Panc1 (cell line): ENCODE measurements at places on chromosomes 1 and 21.
A peak's percentile ranks its signal among the peaks of the same experiment; 100 is the strongest.

GRCh38 chr1:67710417-67710816, 25.4 kb downstream of the GADD45A start:
- DNase-seq = no peak

DNA sequence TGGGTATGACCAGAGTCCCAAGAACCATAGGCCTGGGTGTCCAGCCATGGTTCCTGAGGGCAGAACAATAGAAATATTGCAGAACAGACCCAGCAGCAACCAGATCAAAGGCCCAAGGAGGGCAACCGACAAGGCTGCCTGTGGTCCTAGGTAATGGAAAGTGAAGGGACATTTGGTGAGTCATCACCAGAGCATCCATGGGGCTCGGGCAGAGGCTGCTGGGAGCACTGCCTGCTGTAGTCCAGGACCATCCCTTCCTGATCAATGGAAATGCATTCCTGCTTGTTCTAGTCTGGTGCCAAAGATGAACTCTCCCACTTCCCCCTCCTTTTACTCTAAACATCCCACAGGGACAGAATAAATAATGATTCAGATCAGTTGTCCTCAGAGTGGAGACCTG, 172.8 kb upstream of the CACNA1E start:
- no peak for DNase-seq

GRCh38 chr1:244256086-244256676, 195.5 kb downstream of the ADSS2 start:
- DNase-seq = no peak

- DNase-seq = no peak
These were observed 643.5 kb downstream of the AJAP1 start for GRCh38 chr1:5297886-5298239.

- DNase-seq = no peak
These were observed 24.7 kb upstream of the CNN3 start for GRCh38 chr1:94951509-94952208.

- no peak for DNase-seq
These were observed 1.0 kb downstream of the C1orf198 start for GRCh38 chr1:230867101-230867902.

GRCh38 chr1:29633771-29634170, 397.4 kb downstream of the PTPRU start:
- DNase-seq = no peak

- DNase-seq = no peak
These were observed 428.4 kb upstream of the B3GALT2 start for GRCh38 chr1:193614817-193615216.

- no peak for DNase-seq
These were observed 141.7 kb downstream of the GALNT2 start for GRCh38 chr1:230208619-230209261.

- DNase-seq = no peak
These were observed 33.5 kb downstream of the EPHA2 start for GRCh38 chr1:16122350-16122881.

DNA sequence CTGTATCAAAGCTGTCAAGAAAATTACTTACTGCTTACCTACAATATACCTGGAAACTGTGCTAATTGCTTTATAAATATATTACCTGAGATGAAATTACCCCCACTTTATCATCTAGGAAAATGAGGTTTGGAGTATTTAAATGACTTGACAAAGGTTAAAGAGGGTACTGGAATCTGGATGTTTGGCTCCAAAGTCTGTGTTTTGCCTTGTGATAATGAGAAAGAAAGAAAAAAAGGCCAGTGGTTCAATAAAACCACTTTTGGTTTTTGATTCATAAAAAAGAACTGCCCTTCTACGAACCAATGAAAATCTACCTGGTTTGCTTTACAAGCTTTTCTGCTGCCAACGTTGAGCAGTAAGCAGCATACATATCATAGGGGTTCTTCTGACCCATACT, 61.3 kb upstream of the MUTYH start:
- DNase-seq = no peak

DNA sequence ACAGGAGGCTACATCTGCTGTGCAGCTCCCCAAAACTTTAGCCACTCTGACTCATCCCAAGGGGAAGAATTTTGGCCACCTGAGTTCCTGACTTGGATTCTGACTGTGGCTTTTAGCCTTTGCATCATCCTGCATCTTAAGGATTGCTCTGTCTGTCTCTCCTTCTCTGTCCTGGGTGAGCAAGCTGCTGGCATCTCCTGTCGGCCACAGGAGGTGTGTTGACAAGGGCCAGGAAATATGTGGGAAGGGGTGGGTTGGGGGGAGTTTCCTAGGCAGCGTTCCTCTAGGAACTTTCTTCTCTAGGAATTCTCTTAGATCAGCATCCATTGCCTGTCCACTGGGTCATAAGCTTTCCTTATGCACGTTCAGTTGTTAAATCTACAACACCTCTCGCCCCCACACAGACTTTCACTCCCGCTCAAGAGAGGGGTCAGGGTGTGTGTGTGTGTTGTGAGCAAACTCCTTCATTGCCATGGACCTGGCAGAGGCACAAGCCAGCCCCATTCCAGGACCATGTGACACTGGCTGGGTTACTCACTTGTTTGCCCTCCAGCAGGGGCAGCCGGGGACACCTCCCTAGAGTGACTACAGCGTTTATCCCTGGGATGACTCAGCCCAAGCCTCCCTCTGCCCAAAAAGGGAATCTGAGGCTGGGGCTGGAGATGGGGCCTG, 145.0 kb upstream of the DUSP10 start:
- DNase-seq = peak; percentile 78

DNA sequence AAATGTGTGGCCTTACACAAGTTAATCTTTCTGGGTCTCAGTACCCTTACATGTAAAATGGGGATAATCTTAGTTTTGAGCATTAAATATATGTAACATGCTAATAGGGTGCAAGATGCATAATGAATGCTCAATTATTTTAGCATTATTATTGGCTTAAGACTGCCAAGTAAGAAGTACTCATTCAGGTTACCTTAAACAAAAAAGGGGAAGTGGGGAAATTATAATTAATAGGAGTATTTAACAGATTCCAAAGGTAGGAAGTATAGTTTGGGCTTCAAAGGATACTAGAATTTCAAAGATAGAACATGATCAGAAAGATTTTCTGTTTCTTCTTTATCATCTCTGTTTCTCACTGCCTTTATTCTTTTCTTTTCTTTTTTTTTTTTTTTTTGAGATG, 5.8 kb upstream of the CFAP126 start:
- no peak for DNase-seq

GRCh38 chr1:171220581-171221054, 27.7 kb upstream of the FMO1 start:
- no peak for DNase-seq

- DNase-seq = peak; percentile 20
These were observed 74.4 kb downstream of the PTGS2 start for GRCh38 chr1:186605762-186606350.

- no peak for DNase-seq
These were observed 16.8 kb downstream of the CNIH3 start for GRCh38 chr1:224632921-224633321.

GRCh38 chr1:37794372-37795339, 1.0 kb downstream of the MANEAL start:
- no peak for DNase-seq

DNA sequence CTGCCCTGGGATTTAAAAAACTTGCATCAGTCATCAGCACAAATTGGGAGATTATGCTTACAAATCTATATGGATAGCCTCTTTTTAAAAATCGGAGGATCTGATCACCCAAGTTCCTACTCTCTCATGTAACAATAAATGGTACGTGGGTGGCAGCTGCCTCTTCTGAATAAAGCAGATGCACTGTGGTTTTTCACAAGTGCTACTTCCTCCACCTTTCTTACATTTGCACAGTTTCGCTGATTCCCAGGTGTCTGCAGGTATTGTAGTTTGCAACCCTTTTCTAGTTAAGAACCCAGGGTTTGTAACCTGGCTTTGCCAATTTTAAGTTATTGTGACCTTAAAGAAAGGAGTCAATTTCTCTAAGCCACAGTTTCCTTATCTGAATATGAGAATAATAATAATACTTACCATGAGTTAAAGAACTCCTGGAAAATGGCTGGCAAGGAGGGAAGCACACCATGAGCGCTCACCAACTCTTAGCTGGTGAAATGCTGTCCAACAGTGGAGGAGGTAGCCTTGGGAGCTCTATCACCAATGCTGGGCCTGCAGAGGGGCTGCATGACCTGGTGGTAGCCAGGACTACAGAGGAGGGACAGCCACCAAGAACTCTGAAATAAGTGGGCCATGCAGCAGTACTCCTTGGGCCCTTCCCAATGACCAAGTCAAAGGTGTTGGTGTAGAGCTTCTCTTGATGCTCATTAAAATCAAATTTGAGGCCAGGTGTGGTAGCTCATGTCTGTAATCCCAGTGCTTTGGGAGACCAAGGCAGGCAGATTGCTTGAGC, 30.2 kb upstream of the KCNA2 start:
- no peak for DNase-seq

GRCh38 chr1:63255153-63255552, 67.2 kb upstream of the FOXD3 start:
- no peak for DNase-seq

- DNase-seq = no peak
These were observed 61.8 kb upstream of the PGBD5 start for GRCh38 chr1:230487773-230488428.

- DNase-seq = no peak
These were observed 18.4 kb upstream of the FRRS1 start for GRCh38 chr1:99784809-99785255.

DNA sequence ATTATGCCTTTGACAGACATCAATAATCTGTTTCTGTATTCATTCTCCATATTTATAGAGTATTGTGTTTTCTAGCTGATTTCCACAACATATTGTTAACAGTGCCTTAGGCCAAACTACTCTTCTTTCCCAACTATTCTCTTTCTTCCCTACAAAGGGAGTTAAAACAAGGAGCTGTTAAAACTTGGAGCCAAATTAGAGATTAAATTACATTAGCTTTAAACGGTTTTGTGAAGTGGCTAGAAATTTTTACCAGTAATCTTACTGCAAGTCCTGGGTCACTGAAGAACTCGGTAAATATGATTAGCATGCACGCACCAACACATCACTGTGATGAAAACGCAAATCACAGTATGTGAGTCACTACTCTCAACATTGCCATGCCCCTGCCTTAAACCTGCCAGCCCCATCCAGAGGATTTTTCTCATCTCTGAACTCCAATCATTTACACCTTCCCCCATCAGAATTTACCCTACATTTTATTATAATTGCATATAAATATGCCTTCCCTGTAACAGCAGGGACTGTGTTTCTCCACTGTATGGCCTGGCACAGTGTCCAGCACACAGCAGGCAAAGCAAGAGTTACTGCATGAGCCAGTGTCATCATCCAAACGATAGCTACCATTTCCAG, 1.5 kb upstream of the PRDX6 start:
- DNase-seq = no peak

- DNase-seq = no peak
These were observed 16.6 kb downstream of the SAMD11 start for GRCh38 chr1:940107-941014.

DNA sequence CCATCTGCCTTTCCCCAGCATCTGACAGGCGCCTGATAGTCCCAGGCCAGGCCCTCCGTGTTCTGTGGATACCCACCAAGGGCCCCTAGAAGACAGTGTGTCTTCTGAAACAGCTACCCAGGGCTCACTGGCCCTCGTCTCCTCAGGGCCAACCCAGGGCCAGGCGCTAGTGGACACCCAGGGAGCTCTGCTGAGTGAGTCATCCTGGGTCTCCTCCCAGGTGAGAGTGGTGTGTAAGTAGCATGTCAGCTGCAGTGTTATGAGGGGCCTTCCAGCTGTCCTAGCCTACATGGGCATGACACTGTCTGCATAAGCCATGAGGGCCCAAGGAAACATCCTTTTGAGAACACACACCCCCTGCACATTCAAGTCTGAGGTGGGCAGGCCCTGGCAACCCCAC, 36.7 kb downstream of the CHD5 start:
- DNase-seq = no peak

DNA sequence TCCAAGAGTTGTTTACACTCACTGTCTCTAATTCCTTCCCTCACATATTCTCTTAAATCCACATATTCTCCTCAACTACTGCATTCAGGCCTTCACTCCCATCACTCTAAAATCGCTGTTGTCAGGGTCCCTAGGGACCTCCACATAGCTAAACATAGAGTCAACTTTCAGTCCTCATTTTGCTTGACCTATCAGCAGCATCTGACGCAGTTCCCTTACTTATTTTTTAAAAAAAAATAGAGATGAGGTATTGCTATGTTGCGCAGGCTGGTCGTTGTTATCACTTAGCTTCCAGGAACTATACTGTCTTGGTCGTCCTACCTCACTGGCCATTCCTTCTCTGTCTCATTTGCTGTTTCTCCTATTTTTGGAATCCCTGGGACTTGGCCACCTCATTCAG, 11.7 kb upstream of the PLEKHO1 start:
- DNase-seq = no peak

DNA sequence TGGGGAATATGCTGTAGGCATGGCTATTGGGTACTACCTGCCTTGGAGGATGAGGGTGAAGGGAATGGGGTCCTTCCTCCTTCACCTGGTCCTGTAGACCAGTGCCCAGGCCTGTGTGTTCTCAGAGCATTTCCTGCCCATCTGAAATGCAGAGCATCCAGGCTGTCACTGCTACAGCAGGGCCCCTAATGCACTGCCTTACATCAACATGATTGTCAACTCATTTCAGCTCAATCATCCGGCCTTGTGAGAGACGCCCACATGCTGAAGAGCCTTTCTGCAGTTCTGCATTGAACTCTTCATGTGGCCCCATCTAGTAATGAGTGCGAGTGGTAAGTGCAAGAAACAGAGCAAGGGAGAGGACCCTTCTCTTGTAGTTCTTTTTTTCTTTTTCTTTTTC, 39.8 kb upstream of the SRP9 start:
- DNase-seq = no peak

- no peak for DNase-seq
These were observed 40.3 kb downstream of the RIPK4 start for GRCh38 chr21:41726630-41726969.

GRCh38 chr21:38520511-38520910, 22.2 kb upstream of the ERG start:
- no peak for DNase-seq

DNA sequence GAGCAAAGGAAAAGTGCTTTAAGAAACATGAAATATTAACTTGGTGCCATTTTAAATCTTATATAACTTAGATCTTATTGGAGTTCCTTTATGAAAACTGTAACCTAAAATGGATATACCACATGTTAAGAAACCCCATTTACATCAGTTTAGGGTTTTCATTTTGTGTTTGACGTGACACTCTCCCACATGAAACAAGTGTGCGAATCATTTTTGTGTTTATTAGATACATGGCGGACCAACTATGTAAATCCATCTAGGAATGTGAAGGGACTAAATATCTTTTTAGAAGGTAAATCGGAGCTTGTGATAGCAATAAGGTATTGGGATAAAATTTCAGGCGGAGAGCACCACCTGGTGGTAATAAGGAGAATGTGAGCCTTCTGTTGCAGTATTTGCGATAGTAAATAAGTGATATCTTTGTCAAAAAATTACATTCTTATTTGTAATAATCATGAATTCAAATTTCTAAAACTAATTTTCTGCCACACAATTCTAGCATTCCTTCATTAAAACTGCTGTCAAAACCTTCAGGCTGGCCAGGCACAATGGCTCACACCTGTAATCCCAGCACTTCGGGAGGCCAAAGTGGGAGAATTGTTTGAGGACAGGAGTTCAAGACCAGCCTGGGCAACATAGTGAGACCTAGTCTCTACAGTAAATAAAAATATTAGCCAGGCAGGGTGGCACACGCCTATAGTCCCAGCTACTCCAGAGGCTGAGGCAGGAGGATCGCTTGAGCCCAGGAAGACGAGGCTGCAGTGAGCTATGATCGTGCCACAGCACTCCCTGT, 31.3 kb downstream of the SMAP2 start:
- DNase-seq = peak; percentile 59

GRCh38 chr1:28965271-28965870, 51.0 kb downstream of the EPB41 start:
- no peak for DNase-seq
